ENCODE measurements at places on chromosomes 4 and X.

DNA sequence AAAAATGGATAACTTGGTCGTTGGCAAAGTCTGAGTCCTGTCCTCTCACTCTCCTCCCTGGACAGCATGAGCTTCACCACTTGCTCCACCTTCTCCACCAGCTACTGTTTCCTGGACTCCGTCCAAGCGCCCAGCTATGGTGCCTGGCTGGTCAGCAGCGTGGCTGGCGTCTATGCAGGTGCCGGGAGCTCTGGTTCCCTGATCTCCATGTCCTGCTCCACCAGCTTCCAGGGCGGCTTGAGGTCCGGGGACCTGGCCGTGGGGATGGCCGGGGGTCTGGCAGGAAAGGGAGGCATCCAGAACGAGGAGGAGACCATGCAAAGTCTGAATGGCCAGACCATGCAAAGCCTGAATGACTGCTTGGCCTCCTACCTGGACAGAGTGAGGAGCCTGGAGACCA is 100.8 kb downstream of the NCAPG start:
- no peak for DNase-seq

GRCh38 chr4:187027272-187027671 is 303.6 kb upstream of the FAT1 start:
- no peak for DNase-seq

DNA sequence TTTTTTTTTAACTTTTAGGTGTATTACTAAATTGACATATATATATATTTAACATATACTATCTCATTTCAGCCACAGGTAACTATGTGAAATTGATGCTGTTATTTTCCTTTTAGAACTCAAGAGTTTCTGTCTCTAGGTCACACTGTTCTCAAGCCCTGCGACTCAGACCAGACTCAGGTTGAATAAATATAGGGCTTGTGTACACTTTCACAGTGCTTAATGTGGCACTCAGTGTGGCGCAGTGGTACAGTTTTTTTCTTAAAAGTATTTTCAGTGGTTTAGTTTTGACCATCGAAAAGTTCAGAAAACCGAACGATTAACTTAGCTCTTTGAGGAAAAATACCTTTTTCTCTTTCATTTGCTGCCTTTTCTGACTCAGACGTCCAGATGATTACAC is 24.7 kb downstream of the PACRGL start:
- no peak for DNase-seq

DNA sequence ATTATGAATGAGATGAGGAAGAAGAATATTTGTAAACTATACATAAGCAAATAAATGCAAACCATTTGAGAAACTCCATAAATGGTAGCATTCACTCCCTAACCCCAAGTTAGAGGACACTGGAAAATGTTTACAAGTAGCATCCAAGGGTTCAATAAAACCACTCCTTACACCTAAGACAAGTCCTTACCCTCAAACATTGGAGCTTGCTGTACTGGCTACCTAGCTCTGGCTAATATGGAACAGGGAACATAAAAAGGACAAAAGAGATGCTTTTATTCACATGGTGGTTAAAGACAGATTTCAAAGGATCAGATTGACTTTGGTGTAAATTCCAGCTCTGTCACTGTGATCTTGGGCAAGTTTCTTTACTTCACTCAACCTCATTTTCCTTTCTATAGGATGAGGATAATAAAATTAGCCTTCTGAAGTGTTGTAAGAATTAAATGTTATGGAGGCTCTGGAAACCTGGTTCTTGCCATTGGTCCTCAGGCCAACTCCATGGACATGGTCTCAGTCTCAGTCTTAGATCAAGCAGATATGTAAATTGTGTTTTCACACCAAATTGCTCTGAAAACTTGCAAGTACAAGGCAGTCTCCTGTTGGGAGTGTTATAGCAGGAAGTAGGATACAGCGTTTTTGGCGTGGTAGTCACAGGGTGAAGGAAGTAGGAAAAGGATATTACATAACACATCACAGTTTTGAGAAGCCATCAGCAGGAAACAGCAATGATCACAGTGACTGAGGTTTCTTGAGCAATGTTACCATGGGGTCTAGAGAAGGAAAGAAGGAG is 3.3 kb downstream of the CXCL1 start:
- no peak for DNase-seq

- DNase-seq, result no peak
Measured at GRCh38 chr4:47068986-47069385, 37.6 kb downstream of the GABRB1 start.

- DNase-seq, result no peak
Measured at GRCh38 chr4:35493977-35494376, 750.3 kb downstream of the ARAP2 start.

DNA sequence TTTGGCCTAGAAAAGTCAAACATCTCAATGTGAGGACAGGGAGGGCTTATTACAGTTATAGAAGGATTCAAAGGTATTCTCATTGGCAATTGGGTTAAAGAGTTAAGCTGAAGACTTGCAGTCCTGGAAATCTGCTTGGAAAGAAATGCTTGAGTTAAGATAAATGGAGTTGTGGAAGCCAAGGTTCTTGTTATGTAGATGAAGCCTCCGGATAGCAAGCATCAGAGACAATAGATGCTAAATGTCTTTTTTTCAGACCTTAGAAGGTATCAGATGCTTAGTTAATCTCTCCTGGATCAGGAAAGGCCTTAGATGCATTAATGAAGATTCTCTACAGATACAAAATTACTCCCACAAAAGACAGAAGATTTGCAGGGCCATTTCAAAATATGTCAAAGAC is 299.3 kb downstream of the CFAP47 start:
- DNase-seq, result no peak

DNA sequence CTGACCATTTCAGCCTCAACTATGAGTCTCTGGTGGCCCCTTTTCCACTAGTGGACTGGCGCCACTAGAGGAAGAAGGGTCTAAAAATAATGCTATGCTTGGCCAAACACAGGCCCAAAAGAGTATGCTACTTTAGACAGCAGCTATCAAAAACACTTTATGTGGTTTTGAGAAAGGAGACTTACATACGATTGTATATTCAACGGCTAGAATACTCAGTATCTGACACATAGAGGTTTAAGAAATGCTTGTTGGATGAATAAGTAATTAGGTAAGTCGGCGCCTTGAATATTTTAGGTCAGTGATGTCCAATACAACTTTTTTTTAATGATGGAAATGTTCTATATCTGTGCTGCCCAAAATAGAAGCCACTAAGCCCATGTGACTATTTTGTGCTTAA is 25.7 kb upstream of the TMPRSS11A start:
- DNase-seq, result no peak

GRCh38 chrX:9555354-9555753 is 90.5 kb downstream of the TBL1X start:
- DNase-seq, result no peak

DNA sequence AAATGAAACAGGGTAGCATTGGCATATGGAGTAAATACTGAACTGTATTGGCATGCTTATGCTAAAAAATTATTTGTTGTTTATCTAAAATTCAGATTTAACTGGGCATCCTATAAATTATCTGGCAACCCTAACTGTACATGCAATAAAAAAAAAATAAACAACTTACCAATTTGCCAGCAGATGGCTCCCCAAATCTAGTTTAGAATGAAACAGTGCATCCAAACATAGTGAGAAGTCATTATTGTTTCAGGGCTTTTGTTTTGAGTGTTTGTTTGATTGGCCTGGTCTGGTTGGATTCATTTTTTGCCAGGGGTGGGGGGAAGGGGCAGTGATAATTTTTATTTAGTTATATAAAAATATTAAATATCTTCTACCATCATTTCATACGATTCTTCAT is 12.8 kb upstream of the NSUN7 start:
- DNase-seq, result no peak

- no peak for DNase-seq
Measured at GRCh38 chr4:534101-534575, 35.1 kb downstream of the PIGG start.

GRCh38 chr4:180665994-180666824 is 1577.0 kb upstream of the TENM3 start:
- DNase-seq, result no peak

- no peak for DNase-seq
Measured at GRCh38 chr4:185773419-185773818, 38.6 kb downstream of the SORBS2 start.

DNA sequence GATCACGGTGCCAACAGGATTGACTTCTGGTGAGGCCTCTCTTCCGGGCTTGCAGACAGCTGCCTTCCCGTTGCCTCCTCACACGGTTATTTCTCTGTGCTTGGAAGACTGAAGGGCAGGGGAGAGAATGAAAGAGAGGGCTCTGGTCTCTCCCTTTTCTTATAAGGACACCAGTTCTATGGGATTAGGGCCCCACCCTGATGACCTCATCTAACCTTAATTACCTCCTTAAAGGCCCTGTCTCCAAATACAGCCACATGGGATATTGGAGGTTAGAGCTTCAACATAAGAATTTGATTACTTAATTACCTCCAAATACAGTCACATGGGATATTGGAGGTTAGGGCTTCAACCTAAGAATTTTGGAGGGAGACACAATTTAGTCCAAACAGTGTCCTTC is 46.5 kb downstream of the EVC start:
- no peak for DNase-seq

GRCh38 chr4:5782829-5783476 is 72.0 kb downstream of the EVC start:
- no peak for DNase-seq

DNA sequence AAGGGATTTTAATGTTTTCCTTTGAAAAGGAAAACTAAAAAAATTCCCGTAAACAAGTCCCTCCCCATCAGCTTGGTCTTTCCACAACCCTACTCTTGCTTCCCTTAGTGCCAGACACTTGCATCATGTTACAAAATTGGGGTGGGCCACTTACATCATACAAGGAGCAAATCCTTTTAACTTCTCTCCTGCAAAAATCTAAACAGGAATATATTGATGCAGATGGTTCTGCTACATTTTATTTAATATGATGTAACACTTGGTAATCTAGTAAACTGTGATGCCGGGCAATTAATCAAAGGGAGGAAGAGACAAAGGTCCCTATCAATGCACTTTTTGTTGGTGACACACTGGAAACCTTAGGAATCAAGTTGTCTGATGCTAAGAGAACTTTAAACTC is 125.3 kb downstream of the UBE2K start:
- DNase-seq, result no peak

GRCh38 chrX:17414027-17414658 is 39.1 kb downstream of the NHS start:
- DNase-seq, result no peak

DNA sequence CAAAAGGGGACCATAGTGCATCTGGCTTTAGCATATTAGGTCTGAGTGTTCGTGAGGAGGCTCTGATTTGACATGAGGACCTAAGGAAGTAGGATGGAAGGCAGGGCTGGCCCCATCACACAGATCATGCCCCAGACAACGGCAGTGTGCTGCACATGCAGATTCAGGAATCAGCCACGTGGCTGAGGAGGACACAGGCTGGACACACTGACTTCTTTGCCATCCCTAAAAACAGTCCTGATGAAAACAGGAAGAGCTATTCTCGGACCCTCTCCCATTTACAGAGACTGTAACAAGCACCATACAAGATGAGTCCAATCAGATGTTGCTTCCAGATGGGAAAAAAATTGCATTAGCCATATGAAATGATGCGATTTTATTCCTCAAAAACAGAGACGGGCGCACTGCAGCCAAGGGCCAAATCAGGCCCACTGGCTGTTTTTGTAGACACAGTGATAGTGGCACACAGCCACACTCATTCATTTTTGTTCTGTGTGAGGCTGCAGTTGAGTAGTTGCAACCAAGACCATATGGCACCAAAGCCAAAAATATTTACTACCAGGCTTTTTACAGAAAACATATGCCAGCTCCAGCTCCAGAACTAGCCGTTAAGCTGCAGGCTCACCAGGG is 41.0 kb downstream of the ACSL1 start:
- no peak for DNase-seq

DNA sequence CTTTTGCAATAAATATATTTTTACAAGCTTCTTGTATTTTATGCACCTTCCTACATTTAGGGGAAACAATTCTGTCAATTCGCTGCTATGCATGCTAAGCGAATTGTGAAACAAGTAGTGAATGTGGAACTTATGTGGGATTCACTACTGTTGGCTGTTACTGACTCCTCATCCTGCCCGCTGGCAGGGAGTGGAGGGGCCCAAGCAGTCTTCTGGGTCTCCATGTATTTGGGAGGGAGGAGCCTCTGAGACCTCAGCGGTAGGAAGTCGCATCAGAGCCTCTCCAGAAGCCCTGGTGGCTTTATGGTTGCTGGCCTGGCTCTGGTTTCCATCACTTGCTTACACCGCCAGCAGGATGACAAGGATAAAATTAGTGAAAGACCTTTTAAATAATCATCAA is 3.7 kb upstream of the SETD7 start:
- no peak for DNase-seq

DNA sequence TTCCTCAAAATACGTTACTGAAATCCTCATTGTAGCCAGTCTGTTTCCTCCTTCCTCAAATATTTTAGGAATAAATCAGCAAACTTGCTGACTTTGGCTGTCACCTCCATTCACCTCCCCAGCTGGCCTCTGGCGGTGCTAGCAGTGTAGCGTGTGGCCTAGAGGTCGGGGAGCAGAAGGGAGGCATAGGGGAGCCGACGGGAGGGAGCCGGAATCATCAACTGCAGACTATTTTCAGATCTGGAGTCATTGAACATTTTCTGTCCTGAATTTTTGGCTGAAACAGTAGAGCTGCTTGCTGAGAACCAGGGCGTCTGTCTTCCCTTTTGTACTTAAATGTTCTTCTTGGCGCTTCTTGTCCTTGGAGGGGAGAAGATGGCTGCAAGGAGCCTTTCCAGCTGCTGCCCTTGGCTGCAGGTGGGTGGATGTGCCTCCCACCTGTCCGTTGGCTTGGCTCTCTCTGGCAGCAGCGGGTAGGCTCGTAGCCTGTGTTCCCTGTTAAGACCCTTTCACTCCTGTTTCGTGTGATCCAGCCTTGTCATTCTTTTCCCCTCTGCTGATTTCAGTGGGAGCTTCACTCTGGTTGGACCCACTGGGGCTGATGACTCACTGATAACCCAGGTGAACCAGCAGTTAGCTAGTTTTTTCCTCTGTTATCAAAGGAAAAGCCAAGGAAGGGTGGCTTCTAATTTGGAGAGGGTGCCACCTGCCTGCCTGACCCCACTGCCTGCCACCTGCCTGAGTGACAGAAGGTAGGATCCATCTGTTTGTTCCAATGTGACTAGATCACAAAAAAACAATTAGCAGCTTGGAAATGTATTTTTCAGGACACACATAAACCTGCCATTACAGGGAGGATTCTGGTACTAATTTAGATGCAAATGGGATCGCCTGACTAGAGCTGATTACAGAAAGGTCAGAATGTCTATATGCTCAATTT is 135.9 kb downstream of the GATB start:
- no peak for DNase-seq

DNA sequence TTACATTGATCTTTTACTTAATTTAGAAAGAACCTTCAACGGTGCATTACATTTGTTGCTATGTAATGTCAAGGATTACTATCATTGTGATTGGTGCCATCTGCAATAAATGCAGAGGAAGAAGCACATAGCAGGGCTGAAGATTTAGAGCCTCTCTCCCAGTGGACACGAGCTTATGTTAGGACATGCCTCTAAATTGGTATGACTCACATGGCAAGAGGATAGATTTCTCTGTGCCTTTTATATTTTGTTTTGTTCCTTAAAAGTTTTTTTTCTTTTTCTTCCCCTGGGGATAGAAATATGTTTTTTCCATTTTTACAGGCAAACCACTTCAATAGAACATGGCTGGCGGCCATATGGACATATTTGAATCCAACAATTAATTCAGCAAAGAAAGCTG is 205.0 kb upstream of the HAND2 start:
- no peak for DNase-seq

- DNase-seq, result no peak
Measured at GRCh38 chr4:6019316-6020263, 1.4 kb upstream of the C4orf50 start.

Measured in stimulated activated CD4-positive, alpha-beta T cell treated with anti-CD3 and anti-CD28 coated beads, TNF-alpha, amount 100 ng/mL, for 4 hours (primary cell).